Activated CD4-positive, alpha-beta T cell treated with anti-CD3 and anti-CD28 coated beads, Interleukin-2, Interleukin-4, amounts not matched to agents 100 ng/mL and 50 ng/mL, durations not matched to agents 16 hours and 8 hours (primary cell): ENCODE measurements at places on chromosomes 4 and X.

GRCh38 chr4:26515936-26516335, 25.7 kb upstream of the CCKAR start:
- no peak for DNase-seq

GRCh38 chr4:147194604-147195003, 248.9 kb upstream of the TTC29 start:
- no peak for DNase-seq

DNA sequence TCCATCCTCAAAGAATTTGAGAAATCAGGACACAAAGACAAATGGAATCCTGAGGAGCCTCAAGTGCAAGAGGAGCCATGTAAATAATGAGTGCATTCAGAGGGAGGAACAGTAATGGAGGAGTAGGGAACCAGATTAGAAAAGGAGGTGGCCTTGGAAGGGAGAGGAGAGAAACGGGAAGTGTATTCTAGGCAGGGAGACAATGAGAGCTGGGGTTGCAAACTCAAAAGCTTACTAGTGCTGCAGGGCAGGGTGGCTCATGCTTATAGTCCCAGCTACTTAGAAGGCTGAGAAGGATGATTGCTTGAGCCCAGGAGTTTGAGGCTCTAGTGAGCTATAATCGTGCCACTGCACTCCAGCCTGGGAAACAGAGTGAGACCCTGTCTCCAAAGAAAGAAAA, 113.2 kb upstream of the LSM6 start:
- no peak for DNase-seq

DNA sequence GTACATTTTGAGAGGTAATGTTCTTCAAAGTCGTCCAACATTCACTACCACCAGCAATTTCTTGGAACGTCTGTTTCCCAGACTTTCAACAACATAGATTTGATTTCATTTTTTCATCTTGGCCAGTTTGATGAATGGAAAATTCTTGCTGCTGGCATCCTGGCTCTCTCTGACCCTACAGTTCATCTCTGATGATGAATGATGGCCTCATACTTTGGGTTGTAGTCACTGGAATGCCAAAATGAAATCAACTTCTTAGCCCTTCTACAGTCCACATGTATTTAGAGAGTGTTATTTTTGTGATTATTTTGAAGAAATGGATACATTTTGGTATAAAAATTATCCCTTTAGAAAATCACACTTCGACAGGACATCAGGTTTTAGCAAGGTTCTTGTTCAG, 8.8 kb downstream of the CHST7 start:
- DNase-seq, result no peak

- DNase-seq, result no peak
These were observed 454 bp downstream of the LETM1 start for GRCh38 chr4:1855333-1856070.

GRCh38 chr4:152117520-152117919, 356.7 kb upstream of the GATB start:
- DNase-seq, result no peak

GRCh38 chrX:33831211-33831610, 300.9 kb downstream of the FAM47A start:
- no peak for DNase-seq

GRCh38 chr4:144463896-144464295, 182.1 kb upstream of the HHIP start:
- no peak for DNase-seq

DNA sequence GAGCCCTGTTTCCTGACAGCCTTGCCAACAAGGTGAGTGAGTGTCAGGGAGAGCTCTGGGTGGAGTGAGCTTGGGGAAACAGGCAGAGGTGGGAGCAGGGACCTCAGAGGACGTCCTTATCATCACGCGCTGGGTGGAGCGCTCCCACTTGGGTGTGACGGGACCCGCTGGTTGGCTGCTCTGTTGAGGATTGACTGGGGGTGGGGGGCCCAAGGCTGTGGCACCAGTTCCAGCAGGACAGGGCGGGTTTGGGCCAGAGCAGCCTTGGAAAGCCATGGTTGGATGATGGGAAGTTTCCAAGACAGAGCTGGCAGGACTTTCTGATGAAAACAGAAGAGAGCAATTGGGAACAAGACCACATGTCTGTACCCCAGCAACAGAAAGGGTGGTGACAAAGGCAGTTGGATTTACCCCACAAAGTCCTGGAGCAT, 3.0 kb upstream of the PCGF3 start:
- no peak for DNase-seq

- peak; percentile 74 for DNase-seq
These were observed 48.1 kb upstream of the ENPP6 start for GRCh38 chr4:184265546-184266351.

GRCh38 chrX:80751456-80751855, 58.2 kb downstream of the BRWD3 start:
- DNase-seq, result no peak

DNA sequence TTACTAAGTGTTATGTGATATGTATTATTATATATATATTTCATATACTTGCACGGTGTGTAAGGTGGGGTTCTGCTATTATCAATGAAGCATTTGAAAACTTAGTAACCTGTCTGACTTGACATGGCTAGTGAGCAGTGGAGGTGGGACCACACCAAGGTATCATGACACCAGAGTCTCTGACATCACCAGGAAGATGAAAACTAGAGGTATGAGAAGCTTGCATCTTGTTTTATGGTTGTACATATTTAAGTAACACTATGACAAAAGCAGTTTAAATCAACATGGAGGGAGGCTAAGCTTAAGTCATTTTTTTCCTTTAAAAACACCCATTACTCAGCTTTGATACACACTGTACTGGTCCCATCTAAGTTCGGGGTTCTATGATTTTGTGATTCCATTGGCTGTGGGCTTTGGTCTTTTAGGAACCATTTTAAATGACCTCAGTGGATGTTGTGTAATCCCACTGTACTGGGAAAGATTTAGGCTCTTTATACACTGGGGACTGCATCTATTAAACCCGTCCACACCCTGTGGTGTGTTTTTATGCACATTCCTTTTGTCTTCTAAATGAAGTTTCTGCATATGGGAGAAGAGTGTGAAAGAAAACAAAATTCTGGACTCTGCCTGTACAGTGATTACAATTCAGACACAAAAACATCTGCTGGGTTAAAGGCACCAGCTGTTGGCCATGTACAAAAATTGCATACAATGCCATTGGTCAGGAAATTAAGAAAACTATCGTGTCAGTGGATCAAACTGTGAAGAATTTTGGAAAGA, 570.6 kb downstream of the SPRY1 start:
- DNase-seq, result no peak

DNA sequence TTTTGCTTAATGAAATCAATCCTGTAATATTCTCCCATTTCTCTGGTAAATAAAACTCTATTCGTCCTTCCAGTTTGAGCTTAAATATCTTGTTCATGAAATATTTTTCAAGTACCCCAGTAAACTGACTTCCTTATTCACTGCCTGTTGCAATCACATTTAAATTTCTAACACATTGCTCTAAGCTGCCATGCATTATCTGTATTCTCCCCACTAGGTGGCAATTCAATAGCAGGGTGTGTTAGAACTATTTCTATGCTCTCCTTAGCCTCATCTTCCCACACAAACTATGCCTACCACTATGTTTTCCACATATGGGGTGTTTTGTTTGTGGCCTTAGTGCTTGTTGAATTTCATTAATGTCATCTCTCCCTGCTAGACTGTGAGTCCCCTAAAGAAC, 377.1 kb upstream of the HS3ST1 start:
- DNase-seq, result no peak

GRCh38 chrX:45001048-45001447, 128.1 kb downstream of the KDM6A start:
- DNase-seq, result no peak

DNA sequence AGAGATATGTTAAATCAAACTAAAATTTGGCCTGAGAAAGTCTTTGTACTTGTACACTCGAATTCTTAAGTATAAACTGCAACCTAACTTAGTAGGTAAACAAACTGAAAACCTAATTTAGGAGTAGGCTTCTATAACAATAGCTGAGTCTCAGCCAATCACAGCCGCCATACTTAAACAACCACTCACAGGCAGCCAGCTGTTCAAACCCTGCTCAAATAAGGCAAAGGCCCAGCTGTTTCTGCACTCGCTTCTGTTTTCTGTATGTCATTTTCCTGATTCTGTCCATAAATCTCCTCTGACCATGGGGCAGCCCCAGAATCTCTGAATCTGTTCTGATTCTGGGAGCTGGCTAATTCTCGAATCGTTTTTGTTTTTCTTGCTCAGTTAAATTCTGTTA, 7.8 kb upstream of the PLS3 start:
- DNase-seq, result no peak

DNA sequence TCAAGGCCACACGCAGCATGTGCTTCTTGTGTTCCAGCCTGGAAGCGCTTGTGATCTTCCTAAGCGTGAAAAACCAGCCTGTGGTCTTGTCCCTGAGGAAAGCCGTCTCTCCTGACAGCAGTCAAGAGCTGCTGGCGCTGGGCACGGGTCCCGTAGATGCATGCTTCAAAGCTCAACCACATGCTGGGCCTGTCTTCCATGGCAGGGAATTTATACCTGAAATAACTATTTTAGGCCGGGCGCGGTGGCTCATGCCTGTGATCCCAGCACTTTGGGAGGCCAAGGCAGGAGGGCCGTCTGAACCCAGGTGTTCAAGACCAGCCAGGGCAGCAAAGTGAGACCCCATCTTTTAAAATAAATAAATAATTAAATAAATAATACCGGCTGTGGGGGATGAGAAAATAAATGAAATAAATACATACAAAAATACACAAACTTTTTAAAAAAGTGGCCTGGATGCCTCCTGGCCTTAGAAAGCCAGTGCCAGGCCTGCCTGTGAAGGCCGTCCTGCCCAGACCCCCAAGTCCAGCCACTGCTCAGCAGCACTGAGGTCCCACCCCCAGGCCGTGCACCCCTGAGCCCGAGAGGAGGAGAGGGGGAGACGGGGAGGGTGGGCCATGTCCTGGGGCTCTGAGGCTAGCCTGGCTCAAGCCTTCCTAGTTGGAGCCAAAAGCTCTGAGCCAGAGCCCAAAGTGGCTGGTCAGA, 10.4 kb downstream of the LRPAP1 start:
- DNase-seq, result no peak

GRCh38 chrX:155767876-155768769, 113.0 kb upstream of the VAMP7 start:
- DNase-seq, result no peak

DNA sequence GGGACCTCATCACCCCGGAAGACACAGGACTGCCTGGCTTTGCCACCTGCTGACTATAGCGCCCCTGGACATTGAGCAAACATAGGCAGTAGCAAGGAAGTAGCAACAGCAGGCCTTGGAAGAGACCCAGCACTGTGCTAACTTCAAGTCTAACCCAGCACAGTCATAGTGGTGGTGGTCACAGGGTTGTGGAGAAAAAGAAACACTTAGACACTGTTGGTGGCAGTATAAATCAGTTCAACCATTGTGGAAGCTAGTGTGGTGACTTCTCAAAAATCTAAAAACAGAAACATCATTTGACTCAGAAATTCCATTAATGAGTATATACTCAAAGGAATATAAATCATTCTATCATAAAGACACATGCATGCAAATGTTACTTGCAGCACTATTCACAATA, 874.0 kb upstream of the EPHA5 start:
- DNase-seq, result no peak

- DNase-seq, result no peak
These were observed 127.8 kb upstream of the TBL1X start for GRCh38 chrX:9337046-9337445.

GRCh38 chrX:96407072-96407471, 277.6 kb upstream of the DIAPH2 start:
- DNase-seq, result no peak
